ENCODE measurements at places on chromosomes 1 and 21.

DNA sequence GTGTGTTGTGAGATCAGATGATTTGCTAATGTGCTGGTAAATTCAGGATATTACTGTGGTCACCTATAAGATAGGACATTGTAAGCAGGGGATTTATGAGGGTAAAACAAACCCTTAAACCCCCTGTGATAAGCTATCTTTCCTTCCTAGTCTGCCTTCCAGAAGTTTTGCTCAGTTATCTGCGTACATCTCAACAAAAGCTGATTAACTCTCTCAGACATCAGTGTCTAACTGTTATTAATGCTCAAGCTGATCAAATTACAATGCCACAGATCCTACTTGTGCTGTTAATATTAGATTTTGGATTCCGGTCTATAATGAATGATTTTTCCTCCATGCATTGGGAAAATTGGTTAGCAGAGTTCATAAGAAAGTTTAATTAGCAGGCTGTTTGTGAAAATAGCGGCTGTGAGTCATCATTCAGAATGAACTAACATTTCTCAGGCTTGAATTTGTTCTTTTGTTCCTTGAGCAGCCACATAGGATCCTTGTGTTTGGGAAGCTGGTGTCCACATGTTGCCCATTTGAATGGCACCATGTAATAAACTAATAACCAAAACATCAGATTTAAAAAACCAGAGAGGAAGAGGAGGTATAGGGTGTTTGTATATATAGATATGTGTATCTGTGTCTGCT is 48.7 kb downstream of the ELAVL4 start:
- H3K4me3 ChIP-seq: no peak overlapping the region
- H3K27ac ChIP-seq: no peak overlapping the region
- peaks cover 32% of the 10 kb centered on the region for H3K4me1 ChIP-seq
- DNase-seq: no peak
- H3K27me3 ChIP-seq: no peaks in the 10 kb centered on the region

- DNase-seq: no peak
- no peak overlapping the region for H3K4me3 ChIP-seq
- no peaks in the 10 kb centered on the region for H3K36me3 ChIP-seq
- no peaks in the 10 kb centered on the region for H3K27me3 ChIP-seq
- 0 out of 2 replicates have a peak, but pooled peaks cover 3% of the 10 kb centered on the region for H3K4me1 ChIP-seq
Measured at GRCh38 chr21:42308161-42308913, 6.9 kb downstream of the TFF3 start.

DNA sequence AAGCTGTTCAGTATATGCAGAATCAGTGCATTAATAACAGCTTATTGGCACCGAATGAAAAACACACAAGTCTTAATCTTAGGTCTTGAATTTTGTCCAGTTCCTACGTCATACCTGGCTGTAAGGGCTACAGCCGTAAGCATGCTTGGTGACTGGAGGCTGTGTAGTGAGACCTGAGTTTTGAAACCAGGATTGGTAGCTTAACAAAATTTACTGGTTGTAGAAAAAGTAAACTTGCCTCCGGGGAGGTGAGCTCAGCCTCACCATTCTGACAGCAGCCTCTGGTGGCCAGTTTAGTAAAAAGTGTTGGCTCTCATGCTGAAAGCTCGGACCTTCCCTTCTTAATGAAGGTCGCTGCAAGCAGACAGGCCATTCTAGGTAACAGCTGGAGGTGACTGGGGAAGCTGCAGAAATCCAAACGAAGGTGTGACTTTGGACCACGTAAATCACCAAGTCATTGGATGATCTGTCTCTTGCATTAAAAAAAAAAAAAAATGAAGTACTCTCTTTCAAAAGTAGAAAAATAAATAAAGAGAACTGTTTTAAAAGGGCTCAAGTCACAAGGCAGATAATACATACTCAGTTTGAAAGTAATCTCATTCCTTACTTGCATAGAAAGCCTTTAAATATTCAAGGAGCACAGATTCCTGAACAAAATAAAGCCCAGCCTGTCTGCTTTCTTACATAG is 48.9 kb downstream of the HLCS start:
- H3K4me3 ChIP-seq: no peak overlapping the region
- peak; percentile 77 for DNase-seq
- H3K27me3 ChIP-seq: no peaks in the 10 kb centered on the region
- peaks cover 31% of the 10 kb centered on the region for H3K4me1 ChIP-seq
- no peak overlapping the region for H3K27ac ChIP-seq

DNA sequence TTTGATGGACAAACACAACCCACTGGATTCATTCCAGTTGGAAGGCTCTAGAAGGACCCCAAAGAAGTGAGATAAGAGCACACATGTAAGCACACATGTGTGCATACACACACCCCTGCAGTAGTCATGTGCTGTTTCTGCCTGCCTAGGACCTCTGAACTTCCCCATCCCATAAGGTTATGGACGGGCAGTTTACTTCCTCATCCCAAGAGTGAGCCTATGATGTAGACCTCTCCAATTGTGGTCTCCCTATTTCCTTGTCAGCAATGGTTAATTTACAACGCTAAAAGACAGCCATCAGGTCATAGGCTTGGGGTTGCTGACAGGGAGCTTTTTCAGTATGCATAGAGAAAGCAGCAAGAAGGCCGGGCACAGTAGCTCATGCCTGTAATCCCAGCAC is 15.4 kb upstream of the ADAR start:
- H3K27me3 ChIP-seq: no peaks in the 10 kb centered on the region
- no peak overlapping the region for H3K27ac ChIP-seq
- no peak for DNase-seq
- peaks cover 8% of the 10 kb centered on the region for H3K4me1 ChIP-seq
- H3K4me3 ChIP-seq: no peak overlapping the region

GRCh38 chr1:211715971-211716370 is 40.5 kb upstream of the NEK2 start:
- no peaks in the 10 kb centered on the region for H3K36me3 ChIP-seq
- H3K4me3 ChIP-seq: no peak overlapping the region
- DNase-seq: no peak
- no peak overlapping the region for H3K27ac ChIP-seq
- no peaks in the 10 kb centered on the region for H3K4me1 ChIP-seq
- no peaks in the 10 kb centered on the region for H3K27me3 ChIP-seq

DNA sequence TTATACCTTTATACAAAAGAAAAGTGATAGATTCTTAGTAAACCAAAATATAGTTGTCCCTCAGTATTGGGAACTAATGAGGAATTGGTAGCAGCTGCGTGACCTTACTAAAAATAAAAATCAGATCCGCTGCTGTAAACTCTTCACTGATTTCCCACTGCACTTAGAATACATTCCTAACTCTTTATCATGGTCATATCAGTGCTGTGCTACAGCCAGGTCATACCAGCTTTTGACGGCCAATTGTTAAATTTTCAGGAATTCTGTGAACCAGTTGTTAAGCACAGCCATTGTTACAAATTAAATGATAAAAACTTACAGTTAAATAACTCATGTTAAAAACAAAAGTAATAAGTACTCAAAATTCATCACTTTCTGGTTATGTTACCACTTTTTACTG is 245.3 kb downstream of the GPR52 start:
- H3K27me3 ChIP-seq: no peaks in the 10 kb centered on the region
- H3K27ac ChIP-seq: peak overlapping the region; percentile 24
- H3K4me3 ChIP-seq: no peak overlapping the region
- no peaks in the 10 kb centered on the region for H3K36me3 ChIP-seq

DNA sequence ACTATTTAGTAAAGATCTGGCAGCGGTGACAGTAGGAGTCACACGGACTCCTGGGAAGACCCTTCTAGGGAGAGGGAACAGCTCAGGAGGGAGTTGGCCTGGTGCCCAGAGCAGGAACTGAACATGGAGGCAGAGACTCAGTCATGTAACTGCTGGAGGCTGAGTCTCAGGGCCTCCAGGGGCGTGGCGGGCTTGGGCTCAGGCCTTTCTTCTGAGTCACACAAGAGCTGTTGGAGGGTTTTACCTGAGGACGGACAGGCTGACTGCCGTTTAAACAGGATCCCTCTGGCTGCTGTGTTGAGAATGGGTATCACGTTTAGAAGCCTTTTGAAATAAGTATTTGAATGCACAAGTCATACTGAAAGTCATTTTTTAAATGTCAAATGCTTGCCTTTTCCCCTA is 7.2 kb upstream of the ETS2 start:
- no peaks in the 10 kb centered on the region for H3K27me3 ChIP-seq
- no peak overlapping the region for H3K27ac ChIP-seq
- no peaks in the 10 kb centered on the region for H3K36me3 ChIP-seq
- DNase-seq: no peak
- no peak overlapping the region for H3K4me3 ChIP-seq
